ENCODE measurements at places on chromosomes 5 and 9. TPM values are rescaled to one million over a fixed set of nuclear protein-coding genes. Genes with fewer than 3 reads are reported as not detected.

Gene ADRA1B
- 0.67 TPM for total RNA-seq

Gene IL5
- total RNA-seq, result not detected

Gene CAMK2A
- 0.33 TPM for total RNA-seq

Gene ARSI
- total RNA-seq, result 6.0 TPM

Gene ALAD
- total RNA-seq, result 4.9 TPM

Gene LRSAM1
- total RNA-seq, result 20.6 TPM

Measured in mammary epithelial cell (primary cell).